ENCODE measurements at places on chromosomes 2 and 18.
A peak's percentile ranks its signal among the peaks of the same experiment; 100 is the strongest.

- no peaks in the 10 kb centered on the region for H3K36me3 ChIP-seq
- H3K4me3 ChIP-seq = no peak overlapping the region
- H3K27ac ChIP-seq = no peak overlapping the region
- H3K4me1 ChIP-seq = peaks cover 5% of the 10 kb centered on the region
- DNase-seq = no peak
Measured at GRCh38 chr2:219125886-219126270, 34.7 kb downstream of the NHEJ1 start.

- peaks cover 4% of the 10 kb centered on the region for H3K36me3 ChIP-seq
- H3K4me3 ChIP-seq = no peak overlapping the region
- H3K27ac ChIP-seq = peak overlapping the region; percentile 74
- DNase-seq = no peak
Measured at GRCh38 chr2:149098701-149099100, 60.2 kb downstream of the LYPD6B start.

DNA sequence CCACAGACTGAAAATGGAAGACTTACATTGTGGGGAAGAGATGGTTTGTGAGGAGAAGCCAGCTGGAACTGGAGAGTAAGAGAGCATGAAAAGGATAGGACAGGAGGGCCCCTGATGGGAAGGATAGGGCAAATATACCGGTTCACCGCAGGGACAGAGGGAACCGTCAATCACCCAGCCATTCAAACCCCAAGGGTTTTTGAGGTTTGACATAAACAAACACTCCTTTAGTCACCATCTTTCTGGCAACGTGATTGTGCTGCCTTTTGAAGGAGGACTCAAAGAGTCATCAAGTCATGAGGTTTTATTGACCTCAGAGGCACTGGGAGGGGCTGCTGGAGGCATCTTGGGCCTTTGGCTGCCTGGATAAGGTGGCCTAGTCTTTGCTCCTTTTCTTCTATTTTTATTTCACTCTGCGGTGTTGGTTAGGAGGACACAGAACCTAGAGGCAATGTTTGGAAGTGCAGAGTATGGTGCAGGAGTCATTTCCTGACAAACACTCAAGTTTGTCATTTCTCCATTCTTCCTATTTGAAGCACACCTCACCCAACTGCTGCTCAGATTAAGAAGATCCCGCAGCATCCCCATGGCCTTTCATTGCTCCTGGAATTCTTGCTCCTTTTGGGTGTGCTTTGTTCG is 487.3 kb upstream of the SPRED2 start:
- peaks cover 41% of the 10 kb centered on the region for H3K4me1 ChIP-seq
- peaks cover 6% of the 10 kb centered on the region for H3K27me3 ChIP-seq
- H3K4me3 ChIP-seq = peak overlapping the region; percentile 22
- peak; percentile 12 for DNase-seq
- H3K36me3 ChIP-seq = no peaks in the 10 kb centered on the region

DNA sequence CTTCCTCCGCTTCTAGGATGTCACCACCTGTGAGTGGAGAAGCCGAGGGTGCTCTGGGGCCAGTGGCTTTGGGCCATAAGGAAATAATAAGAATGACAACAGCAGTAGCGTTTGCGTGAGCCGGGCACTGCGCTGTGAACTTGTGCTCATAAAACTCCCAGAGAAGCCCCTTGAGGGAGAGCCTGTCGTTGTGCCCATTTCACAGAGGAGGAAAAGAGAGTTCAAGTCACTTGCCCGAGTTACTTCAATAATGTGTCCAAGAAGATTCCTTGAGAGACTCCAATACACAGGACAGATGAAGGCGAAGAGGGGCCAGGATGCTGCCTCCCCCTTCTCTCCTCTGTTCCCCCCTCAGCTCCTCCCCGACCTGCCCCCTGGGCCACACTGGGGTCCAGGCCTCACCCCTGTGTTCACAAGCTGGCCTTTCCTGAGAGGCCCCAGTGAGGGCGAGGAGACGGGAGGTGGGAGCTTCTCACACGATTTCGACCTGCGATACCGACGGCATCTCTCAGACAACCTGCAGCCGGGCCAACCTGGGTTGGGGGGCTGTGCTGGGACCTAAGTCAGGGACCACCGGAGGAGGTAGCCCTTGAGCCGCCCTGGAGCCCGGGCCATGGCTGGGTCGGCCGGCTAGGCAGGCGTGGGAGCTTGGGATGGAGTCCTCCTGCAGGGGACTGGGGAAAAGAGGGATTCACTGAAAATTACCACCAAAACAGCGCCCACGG is 53.5 kb upstream of the UBE2F start:
- H3K27me3 ChIP-seq = peaks cover 9% of the 10 kb centered on the region
- no peaks in the 10 kb centered on the region for H3K4me1 ChIP-seq
- H3K27ac ChIP-seq = no peak overlapping the region
- no peaks in the 10 kb centered on the region for H3K36me3 ChIP-seq

DNA sequence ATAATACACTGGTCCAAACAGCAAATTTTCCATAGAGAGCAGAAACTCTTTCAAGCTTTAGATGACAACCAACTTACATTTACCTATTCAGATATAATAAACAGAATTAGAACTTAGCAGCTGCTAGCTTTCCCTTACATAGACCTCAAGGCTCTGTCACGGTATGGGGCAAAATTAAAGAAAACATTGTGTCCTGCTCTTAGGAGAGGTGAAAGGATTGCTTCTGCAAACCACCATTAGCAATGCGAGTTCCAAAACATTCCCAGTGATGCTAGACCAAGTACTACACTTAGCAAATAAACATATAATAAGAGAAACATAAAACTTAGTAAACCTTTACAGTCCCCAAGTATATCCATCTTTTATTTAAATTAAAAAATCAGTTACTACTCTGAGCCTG is 183.3 kb downstream of the CAMKMT start:
- peaks cover 34% of the 10 kb centered on the region for H3K4me1 ChIP-seq
- DNase-seq = no peak
- no peak overlapping the region for H3K27ac ChIP-seq
- peaks cover 4% of the 10 kb centered on the region for H3K27me3 ChIP-seq

DNA sequence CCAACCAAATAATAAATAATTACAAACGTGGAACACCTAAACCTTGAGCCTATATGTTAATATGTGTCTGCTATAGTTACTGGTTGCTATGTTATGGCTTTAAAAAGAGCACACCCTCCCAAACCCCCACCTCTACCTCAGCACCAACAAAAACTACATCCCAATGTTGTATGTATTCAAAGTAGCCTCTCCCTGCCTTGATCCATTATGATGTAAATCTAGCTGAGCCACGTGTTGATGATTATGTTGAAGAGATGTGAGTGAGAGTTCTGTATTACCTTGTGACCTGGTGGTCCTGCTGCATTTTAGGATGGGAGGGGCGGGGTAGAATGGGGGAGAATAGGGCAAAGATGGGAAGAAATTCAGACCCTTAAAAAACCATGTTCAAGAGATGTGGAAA is 4.8 kb downstream of the MFSD6 start:
- H3K4me1 ChIP-seq = no peaks in the 10 kb centered on the region
- no peak overlapping the region for H3K27ac ChIP-seq
- no peaks in the 10 kb centered on the region for H3K36me3 ChIP-seq

DNA sequence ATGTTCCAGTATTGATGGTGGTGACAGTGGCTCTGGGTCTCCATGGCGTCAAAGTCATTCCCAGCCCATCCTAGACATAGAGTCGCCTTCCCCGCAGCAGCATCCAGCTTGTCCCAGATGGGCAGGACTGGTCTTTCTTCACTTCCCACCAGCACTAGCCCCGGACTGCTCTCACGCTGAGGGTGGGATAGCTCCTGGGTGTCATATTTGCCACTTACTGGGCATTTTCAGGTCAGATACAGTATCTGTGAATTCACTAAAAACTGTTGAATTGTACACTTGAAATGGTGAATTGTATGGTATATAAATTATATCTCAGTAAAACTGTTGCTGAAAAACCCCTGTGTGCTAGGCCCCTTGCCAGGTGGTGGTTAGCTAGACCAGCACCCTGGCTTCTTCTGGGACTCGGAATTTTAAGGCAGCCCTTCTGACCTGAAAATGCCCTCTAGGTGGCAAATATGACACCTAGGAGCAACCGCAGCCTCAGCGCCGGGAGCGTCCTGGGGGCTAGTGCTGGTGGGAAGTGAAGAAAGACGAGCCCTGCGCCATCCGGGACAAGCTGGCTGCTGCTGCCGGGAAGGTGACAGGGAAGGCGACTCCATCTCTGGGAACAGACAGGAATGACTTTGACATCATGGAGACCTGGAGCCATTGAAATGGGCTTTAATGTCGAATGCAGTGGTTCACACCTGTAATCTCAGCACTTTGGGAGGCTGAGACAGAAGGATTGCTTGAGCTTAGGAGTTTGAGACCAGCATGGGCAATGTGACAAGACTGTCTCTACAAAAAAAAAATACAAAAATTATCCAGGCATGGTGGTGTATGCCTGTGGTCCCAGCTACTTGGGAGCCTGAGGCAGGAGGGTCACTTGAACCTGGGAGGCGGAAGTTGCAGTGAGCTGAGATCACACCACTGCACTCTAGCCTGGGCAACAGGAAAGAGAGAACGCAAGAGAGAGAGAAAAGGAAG is 56.2 kb downstream of the DDX1 start:
- H3K27ac ChIP-seq = peak overlapping the region; percentile 94
- no peak overlapping the region for H3K4me3 ChIP-seq
- DNase-seq = no peak
- H3K27me3 ChIP-seq = peaks cover 18% of the 10 kb centered on the region
- peaks cover 90% of the 10 kb centered on the region for H3K4me1 ChIP-seq
- peaks cover 3% of the 10 kb centered on the region for H3K36me3 ChIP-seq

GRCh38 chr18:31447530-31448191 is at the start of gene DSG3:
DSG3 (plus strand) TSS chr18:31447741; CDS start chr18:31447878, 137 bp downstream.
- no peak for DNase-seq
- peaks cover 3% of the 10 kb centered on the region for H3K27me3 ChIP-seq
- H3K4me3 ChIP-seq = no peak within 1 kb of the TSS
- H3K4me1 ChIP-seq = peaks cover 4% of the 10 kb centered on the region
- no peaks in the 10 kb centered on the region for H3K36me3 ChIP-seq
- no peak within 1 kb of the TSS for H3K27ac ChIP-seq

GRCh38 chr2:31107591-31108300 is 30.5 kb downstream of the GALNT14 start:
- no peak overlapping the region for H3K27ac ChIP-seq
- no peak overlapping the region for H3K4me3 ChIP-seq
- H3K27me3 ChIP-seq = peaks cover 3% of the 10 kb centered on the region
- H3K4me1 ChIP-seq = no peaks in the 10 kb centered on the region

DNA sequence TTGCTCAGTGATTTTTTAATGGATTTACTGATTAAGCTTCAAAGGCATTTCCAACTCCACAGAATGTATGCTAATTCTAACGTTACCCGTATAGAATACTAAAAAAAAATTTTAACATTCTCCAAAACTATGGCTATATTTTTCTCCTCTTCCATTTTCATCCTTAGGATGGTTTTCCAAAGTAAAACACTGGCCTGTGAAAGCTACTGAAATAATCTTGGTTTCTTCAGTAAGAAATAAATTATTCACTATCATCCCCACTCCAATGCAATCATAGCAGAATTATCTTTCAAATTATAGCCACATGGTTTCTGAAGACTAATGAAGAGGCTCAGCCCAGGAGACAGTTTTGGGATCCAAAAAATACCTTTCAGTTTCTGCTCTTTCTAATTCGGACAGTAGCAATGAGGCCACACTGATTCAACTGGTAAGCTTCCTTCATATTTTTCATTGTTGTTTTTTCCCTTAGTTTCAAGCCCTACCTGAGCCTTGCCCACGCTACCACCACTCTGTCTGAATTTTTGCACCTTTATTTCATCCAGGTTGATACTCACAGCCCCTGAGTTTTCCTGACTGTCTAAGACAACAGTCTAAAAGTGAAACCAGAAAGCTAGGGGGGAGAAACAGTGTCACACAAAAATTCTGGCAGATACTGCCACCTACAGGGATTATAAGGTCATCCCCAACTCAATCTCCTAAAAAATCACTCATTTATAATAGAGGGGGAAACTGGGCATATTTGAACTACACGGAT is 887.9 kb downstream of the NRXN1 start:
- H3K27ac ChIP-seq = peak overlapping the region; percentile 8
- H3K36me3 ChIP-seq = no peaks in the 10 kb centered on the region
- peaks cover 6% of the 10 kb centered on the region for H3K27me3 ChIP-seq
- peak; percentile 10 for DNase-seq

- no peak for DNase-seq
- no peak overlapping the region for H3K27ac ChIP-seq
Measured at GRCh38 chr18:48155856-48156255, 225.4 kb upstream of the SMAD2 start.

DNA sequence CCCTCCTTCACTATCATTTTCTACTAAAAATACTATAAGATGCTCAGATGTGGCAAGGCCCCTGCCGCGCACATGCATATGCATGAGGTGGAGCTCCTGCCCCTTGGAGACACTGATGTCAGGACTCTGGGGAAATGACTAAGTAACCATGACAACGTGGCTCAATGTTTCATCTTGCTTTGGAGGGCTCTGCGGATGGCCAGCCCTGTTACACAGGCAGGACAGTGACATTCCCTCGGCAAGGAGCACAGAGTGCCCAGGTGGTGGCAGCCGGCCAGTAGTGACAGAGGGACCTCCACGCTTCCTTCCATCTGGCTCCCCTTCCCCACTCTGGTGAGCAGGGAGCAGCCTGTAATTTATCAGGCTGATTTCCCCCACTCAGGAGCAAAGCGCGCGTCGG is 364.1 kb downstream of the SS18 start:
- H3K27me3 ChIP-seq = no peaks in the 10 kb centered on the region
- peaks cover 50% of the 10 kb centered on the region for H3K4me1 ChIP-seq
- no peak overlapping the region for H3K4me3 ChIP-seq
- peaks cover 9% of the 10 kb centered on the region for H3K36me3 ChIP-seq

GRCh38 chr2:217517402-217517801 is 485.4 kb downstream of the TNS1 start:
- H3K36me3 ChIP-seq = no peaks in the 10 kb centered on the region
- no peak for DNase-seq
- H3K27ac ChIP-seq = no peak overlapping the region
- H3K4me3 ChIP-seq = no peak overlapping the region
- H3K4me1 ChIP-seq = peaks cover 30% of the 10 kb centered on the region
- H3K27me3 ChIP-seq = peaks cover 5% of the 10 kb centered on the region

DNA sequence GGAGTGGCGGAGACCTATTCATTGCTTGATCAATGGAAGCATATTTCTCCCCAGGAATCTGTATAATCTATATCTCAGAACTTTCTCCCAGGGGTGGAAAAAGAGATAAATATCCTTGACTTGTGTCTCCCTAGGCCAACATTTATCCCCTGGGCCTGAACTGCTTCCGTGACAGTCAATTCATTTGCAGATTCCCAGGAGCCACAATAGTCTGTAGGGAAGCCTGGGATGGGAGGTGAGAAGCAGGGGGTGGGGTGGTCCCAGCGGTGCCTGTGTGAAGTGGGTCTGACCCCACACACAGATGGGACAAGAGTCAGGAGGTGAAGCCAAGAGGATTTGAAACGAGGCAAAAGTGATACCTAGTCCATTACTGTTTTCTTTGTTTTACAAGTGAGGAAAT is 166.8 kb downstream of the DPP10 start:
- no peak overlapping the region for H3K4me3 ChIP-seq
- DNase-seq = no peak
- peaks cover 9% of the 10 kb centered on the region for H3K27me3 ChIP-seq
- no peak overlapping the region for H3K27ac ChIP-seq
- H3K36me3 ChIP-seq = no peaks in the 10 kb centered on the region
- no peaks in the 10 kb centered on the region for H3K4me1 ChIP-seq
